SW 1271 (cell line): ENCODE measurements at places on chromosomes 13 and 19.

- DNase-seq: no peak
Observed at GRCh38 chr19:44816301-44816700, 7.4 kb downstream of the BCAM start.

GRCh38 chr19:14111486-14111885 lies 6.1 kb downstream of the PRKACA start:
- DNase-seq: no peak

DNA sequence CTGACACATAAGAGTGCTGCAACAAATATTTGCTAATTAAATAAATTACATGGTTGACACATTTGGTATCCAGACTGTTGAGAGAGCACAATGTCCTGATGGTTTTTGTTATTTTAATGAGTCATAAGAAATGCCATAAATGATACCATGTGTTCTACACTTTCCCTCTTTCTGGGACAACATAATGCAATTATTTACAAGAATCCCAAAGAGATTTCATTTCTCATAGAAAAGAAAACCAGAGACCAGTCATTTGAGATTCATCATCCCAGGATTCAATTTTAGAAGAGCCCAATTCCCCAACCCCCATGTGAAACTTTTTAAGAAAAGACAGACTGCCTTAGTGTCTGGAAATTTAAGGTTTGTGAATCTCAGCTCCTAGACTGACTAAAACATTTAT lies 399.6 kb downstream of the DCT start:
- no peak for DNase-seq

- DNase-seq: peak; percentile 97
Observed at GRCh38 chr19:13151605-13152355, 1.6 kb downstream of the IER2 start.

GRCh38 chr13:56697011-56697410 lies 443.7 kb upstream of the PRR20A start:
- DNase-seq: no peak

- DNase-seq: no peak
Observed at GRCh38 chr13:84843368-84843767, 955.9 kb downstream of the SLITRK6 start.
